ENCODE measurements at places on chromosomes 1 and 21.

DNA sequence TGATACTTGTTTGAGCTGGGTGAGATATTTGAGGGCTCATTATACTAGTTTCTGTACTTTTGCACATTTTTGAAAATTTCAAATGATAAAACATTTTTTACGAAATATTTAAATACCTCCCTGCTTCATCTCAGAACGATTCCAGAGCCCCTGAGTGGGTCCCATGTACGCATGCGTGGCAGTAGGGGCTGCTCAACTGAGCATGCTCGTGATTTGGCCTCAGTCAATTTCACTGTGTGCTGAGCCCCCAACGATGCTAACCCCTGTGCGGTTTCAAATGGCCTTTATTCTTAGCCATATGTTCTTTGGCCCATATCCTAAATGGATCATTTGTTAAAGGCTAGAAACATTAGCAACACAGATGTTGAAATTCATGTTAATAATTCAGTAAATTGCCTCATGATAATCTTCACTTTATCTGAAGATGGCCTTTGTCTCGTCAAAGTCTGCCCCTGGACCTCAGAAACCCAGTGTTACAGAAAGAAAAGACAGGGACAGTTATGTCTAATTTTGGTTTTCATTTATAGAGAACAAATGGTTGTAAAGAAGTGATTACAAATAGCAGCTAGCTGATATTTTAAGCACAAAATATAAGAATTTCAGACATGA is 108.2 kb downstream of the MRPS6 start:
- DNase-seq, result no peak
- no peaks in the 10 kb centered on the region for H3K27me3 ChIP-seq
- H3K4me1 ChIP-seq, result no peaks in the 10 kb centered on the region
- H3K27ac ChIP-seq, result no peak overlapping the region
- no peaks in the 10 kb centered on the region for H3K36me3 ChIP-seq

DNA sequence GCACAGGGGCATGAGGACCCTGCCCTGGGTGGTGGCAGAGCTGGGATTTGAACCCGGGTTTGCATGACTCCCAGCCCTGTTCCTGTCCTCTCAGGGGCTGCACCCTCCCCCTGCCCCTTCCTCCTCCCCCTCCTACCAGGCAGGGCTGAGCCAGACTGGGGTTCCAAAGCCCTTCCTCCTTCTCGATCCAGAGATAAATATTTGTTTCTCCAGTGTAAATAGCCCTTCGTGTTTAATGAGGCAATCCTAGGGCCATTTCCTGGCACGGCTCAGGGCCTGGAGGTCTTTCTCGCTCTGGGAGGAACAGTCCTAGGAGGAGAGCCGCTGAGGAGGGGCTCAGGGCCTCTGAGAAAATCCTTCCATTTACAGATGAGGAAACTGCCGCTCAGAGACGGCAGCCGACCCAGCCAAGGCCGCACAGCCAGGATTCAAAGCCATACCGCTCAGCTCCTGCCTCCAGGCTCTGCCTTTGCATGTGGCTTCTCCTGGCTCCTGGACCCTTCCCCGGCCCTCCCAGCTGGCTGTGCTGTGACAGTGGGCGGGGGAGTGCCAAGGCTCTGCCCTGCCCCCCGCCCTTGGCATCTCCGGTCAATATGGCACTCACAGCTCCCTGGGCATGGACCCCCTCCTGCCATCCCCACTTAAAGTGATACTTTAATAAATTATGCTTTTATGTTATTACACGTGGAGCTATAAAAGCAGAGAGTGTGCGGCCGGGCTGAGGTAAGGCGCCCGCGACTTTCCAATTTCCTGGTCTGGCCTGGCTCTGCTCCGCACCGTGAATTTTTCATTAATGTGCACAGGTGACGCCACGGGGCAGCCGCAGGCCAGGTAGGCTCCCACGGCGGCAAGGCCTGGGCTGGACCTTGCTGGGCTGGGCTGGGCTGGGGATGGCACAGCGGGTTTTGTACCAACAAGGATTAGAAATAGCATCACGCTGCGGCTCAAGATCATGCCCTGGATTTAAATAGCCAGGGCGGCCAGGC is 114.7 kb upstream of the WNT4 start:
- DNase-seq, result no peak
- H3K27ac ChIP-seq, result no peak overlapping the region
- H3K27me3 ChIP-seq, result no peaks in the 10 kb centered on the region
- H3K4me1 ChIP-seq, result no peaks in the 10 kb centered on the region

DNA sequence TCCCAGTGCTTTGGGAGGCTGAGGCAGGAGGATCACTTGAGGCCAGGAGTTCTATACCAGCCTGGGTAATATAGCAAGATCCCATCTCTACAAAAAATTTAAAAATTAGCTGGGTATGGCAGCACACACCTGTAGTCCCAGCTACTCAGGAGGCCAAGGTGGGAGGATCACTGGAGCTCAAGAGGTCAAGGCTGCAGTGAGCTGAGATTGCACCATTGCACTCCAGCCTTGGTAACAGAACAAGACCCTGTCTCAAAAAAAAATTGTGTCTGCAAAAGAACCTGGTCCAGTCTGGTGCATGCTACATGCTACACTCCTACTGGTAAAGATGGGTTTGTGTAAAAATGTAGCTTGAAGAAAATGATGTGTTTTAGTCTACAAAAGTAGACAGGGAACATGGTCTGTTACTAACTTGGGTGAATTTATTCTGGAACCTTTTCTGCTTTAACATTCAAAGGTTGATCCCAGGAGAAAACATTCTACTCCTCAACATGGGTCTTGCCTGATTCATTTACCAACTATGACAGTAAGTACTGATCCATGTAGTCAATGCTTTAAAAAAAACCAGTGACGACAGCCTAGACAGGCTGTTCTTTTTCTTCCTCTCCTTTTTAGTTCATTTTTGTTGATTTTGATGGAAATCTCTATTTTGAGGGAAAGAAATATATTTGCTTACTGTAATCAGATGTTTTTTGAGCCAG is 32.7 kb upstream of the ENAH start:
- H3K4me3 ChIP-seq, result no peak overlapping the region
- no peaks in the 10 kb centered on the region for H3K4me1 ChIP-seq
- H3K27me3 ChIP-seq, result no peaks in the 10 kb centered on the region

GRCh38 chr1:112092656-112093371 is 103.3 kb upstream of the KCND3 start:
- no peaks in the 10 kb centered on the region for H3K36me3 ChIP-seq
- DNase-seq, result no peak
- H3K27me3 ChIP-seq, result no peaks in the 10 kb centered on the region
- H3K4me1 ChIP-seq, result no peaks in the 10 kb centered on the region
- no peak overlapping the region for H3K4me3 ChIP-seq

- peaks cover 21% of the 10 kb centered on the region for H3K4me1 ChIP-seq
- H3K27me3 ChIP-seq, result no peaks in the 10 kb centered on the region
- H3K27ac ChIP-seq, result no peak overlapping the region
- H3K4me3 ChIP-seq, result no peak overlapping the region
These were observed 6.1 kb downstream of the STX6 start for GRCh38 chr1:181016563-181016962.

DNA sequence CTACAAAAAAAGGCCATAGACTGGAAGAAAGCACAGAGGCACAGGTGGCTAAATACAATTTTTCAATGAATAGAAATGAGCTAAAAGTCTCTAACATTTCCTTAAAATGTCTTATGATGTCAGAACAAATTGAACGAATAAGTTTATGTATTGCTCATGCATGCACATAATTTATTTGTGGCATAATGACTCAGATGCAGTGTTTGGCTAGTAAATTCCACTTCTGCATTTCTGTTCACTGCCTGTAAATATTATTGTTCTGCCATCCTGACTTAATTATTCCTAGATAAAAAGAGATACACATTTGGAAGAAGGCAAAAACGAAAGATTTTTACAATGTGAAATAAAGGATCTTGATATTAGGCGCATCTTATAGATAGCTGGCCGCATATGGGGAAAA is 26.6 kb upstream of the EXO1 start:
- H3K4me3 ChIP-seq, result no peak overlapping the region
- H3K27ac ChIP-seq, result no peak overlapping the region
- no peaks in the 10 kb centered on the region for H3K36me3 ChIP-seq
- no peaks in the 10 kb centered on the region for H3K4me1 ChIP-seq
- H3K27me3 ChIP-seq, result no peaks in the 10 kb centered on the region
- no peak for DNase-seq

Data from RWPE2 (cell line).